ENCODE measurements at places on chromosomes 3 and 15. TPM values are rescaled to one million over a fixed set of nuclear protein-coding genes. Genes with fewer than 3 reads are reported as not detected.

SCAANT1 gene
- not detected for total RNA-seq

DPPA2 gene
- total RNA-seq = not detected

SLC2A2 gene
- total RNA-seq = not detected

PEX11A gene
- 23.8 TPM for total RNA-seq
